Nucleus accumbens (tissue), 56 donors: ENCODE measurements at places on chromosomes 7 and 10.

DNA sequence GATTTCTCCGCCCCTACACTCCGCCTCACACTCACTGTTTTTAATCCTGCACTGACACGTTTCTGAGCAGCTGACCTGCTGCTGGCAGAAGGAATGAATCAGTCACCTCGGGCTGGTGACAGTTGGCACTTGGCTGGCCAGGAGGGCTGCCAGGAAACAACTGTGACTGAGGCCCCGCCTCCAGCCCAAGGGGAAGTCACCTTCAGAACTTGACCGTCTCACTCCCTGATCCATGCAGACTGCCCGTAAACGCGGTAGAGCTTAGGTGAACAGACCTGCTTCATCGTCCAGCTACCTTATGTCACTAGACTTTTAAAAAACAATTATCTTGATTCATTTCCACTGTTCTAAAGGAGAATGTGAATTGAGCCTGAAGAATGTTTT lies 107.5 kb downstream of the DOCK1 start:
- no peak for DNase-seq

DNA sequence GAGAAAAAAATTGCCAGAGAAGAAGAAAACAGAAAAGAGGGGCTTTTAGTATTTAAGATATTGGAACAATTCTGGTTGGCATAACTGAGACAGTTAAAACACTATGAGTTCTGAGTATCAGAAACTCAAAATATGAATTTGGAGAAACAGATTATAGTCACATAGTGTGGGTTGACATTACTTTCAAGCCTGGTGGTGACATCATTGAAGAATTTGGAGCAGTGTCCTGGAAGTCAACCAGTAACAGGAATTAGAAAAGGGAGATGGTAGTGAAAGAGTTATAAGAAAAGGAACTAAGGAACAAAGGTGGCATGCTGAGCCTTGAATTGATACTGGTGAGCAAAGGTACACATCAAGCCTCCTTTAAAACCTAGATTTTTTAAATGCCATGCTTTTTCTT lies 88.2 kb downstream of the ZNF438 start:
- no peak for DNase-seq

DNA sequence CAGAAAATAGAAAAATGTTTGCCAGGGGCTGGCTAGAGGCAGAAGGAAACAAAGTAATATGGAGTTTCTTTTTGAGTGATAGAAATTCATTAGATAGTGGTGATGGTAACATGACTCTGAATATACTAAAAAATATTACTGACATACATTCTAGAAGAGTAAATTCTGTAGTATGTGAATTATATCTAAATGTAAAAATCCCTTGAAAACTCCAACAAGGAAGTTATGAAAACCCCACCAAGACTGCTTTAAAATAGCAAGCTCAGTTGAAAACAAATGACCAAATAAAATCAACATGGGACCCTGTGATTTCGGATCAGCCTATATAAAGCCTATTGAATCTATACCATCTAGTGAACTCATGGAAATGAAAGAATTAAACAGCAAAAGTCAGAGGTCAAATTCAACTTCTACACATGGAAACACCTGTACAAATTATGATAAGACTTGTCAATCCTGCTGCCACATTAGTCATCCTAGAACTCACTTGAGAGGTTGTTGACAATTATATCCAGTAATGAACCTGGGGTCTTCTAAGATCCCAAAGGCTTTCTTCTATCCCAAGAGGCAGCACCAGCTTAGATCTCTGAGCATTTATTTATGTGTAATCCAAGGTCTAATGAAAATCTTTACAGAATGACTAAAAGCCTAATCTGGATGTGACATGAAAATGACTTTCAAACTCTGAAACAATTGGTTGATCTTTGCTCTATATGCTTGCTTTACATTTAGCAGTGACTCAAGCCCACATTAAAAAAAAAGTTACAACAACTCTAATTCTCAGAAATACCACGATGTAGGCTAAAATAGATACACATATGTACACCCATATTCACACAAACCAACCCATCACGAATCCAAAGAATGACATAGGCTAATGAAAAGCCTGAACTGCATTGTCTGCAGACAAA lies 59.3 kb downstream of the OSBPL3 start:
- DNase-seq = no peak

GRCh38 chr10:123995082-123995460 lies 98.3 kb downstream of the CHST15 start:
- DNase-seq = no peak

- no peak for DNase-seq
These were observed 403.7 kb upstream of the ZMIZ1 start for GRCh38 chr10:78664929-78665553.

- DNase-seq = no peak
These were observed 401.7 kb downstream of the EXOC4 start for GRCh38 chr7:133654547-133654946.

DNA sequence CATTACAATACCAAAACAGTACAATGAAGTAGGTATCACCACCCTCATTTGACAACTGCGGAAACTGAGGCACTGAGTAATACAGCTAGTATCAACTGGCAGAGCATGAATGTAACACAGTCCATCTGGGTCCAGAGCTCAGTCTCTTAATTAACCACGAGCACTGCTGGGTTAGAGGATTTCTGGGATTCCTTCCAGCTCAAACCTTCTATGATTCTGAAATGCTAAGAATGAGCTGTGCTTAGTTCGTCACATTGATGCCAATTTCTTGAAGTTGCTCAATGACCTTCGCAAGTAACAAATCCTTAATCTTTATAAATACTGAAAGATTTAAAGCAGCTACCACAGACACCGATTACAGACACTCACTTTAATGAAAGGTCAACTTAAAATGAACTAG lies 62.5 kb downstream of the SGMS1 start:
- DNase-seq = no peak

GRCh38 chr7:2812114-2812487 lies 32.0 kb downstream of the GNA12 start:
- DNase-seq = no peak

GRCh38 chr7:34759477-34760125 lies 101.6 kb downstream of the NPSR1 start:
- DNase-seq = peak; percentile 8

GRCh38 chr7:129902788-129903422 lies 49.9 kb downstream of the UBE2H start:
- no peak for DNase-seq

DNA sequence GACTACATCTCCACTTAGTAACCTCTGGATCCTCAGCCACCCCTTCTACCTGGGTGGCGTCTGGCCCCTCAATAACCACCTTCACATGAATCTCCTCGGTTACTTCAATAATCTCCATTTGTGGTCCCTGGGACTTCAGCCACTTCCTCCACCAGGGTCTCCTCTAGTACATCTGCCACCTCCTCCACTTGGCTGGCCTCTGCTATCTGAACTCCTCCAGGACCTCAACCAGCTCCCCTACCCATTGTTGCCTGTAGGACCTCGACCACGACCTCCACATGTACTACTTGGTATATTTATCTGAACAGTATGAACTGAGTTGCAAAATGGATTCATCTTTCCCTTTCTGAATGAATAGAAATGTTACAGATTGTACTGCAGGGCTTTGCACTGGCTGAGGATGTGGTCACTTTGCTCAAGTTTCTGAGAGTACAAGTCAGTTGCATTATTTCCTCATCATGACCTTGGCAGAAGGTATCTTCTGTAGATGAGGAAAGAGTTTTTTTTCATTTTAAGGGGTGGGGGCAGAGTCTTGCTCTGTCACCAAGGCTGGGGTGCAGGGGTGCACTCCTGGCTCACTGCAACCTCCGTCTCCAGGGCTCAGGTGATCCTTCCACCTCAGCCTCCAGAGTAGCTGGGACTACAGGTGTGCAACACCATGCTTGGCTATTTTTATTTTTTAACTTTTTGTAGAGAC lies 36.0 kb downstream of the MAT1A start:
- no peak for DNase-seq

- no peak for DNase-seq
These were observed 598 bp downstream of the VIPR2 start for GRCh38 chr7:159143780-159144757.

DNA sequence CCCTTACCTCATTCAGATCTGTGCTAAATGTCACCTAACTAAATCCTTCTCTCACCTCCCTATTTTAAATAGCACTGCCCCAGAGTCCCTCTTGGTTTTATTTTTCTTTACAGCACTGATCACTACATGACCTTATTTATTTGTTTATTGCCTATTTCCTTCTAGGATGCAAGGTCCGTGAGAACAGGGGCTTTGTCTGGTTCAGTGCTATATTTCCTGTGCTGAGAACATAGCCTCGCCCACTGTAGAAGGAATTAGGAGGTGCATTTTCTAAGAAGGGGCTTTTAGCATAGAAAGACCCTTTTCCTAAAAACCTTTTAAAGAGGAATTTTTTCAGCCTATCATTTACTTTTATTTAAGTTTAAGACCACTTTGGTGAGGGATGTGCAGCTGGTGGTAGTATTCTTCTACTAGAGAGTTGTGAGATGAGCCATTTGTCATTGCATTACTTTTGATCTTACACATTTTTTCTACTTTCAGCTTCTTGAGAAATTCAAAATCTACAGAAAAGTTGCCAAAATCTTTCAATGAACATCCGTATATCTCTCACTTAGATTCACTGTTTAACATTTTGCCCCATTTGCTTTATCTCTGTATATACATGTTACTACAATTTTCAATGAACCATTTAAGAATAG lies 13.5 kb upstream of the PCGF5 start:
- DNase-seq = no peak

DNA sequence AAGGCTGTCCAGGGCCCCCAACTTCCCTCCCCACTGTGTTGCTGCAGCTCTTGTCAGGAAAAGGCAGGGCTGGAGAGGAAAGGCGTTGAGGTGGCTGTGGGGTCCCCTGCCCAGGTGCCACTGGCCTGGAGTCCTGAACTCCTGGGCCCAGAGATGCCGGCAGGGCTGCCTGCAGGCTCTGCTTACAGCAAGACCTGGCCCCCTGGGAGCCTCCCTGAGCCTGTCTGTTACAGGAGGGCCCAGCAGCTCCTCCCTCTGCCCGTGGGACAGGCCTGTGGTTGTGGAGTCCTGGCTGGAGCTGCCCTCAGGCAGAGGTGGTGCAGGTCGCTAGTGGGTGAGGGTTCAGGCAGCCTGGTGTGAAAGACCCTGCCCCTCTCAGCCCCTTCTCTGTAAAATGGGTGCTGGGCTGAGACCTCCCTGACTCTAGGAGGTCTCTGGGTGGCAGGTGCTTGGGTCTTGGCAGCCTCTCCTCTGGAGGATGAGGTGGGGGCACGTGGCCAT lies 9.9 kb downstream of the ANTXRL start:
- no peak for DNase-seq

DNA sequence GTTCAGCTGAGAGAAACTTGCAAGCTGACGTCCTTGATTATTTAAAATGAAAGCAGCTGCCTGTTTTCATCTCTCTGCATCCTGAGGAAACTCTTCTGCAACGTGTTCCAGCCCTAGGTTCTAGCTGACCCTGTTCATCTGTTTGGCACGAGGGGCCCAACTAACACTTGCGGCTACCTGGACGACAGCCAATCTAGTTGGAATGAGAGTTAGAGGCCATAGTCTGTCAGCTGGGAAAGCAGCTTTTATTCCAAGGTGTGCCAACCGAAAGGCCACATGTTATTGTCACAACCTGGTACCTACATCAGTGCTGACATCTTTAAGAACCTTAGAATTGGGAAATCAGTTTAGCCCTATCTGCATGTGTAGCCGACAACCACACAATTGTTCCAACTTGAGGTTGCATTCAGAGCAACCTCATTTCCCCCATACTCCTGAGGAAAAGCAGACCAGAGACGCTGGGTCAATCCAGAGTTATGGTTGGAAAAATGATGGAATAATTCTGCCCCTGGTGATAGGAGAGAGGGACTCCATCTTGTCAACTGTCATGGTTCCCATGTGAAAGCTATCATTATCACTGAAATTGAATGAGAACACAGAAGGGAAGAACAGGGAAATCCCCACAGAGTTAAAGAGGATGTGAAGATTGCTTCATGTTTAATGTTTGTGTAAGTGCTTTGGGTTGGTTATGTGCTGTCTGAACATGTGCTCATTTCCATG lies 121.6 kb downstream of the EGFR start:
- DNase-seq = no peak

DNA sequence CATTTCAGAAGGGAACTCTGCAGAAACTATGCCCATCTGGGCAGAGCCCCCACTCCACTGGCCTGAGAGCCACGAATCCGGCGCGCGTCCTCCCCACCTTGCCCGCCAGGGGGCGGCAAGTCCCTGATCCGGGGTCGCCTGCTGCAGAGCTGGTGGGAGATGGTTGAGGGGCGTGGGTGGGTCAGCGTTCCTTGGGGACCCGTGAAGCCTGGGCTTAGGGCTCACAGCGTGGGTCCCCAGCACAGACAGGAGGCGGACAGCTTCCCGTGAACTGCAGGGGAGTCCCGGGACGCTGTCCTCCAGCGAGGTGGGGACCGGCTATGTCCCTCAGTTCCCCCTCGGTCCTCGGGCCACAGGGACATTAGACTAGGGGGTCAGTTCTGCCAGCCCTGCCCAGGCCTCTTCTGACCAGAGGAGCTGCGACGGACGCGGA lies 585 bp upstream of the POP7 start:
- DNase-seq = peak; percentile 59

GRCh38 chr7:40746841-40747556 lies 612.2 kb downstream of the SUGCT start:
- DNase-seq = no peak

- DNase-seq = no peak
These were observed 157.9 kb upstream of the INSYN2A start for GRCh38 chr10:127354255-127354654.

DNA sequence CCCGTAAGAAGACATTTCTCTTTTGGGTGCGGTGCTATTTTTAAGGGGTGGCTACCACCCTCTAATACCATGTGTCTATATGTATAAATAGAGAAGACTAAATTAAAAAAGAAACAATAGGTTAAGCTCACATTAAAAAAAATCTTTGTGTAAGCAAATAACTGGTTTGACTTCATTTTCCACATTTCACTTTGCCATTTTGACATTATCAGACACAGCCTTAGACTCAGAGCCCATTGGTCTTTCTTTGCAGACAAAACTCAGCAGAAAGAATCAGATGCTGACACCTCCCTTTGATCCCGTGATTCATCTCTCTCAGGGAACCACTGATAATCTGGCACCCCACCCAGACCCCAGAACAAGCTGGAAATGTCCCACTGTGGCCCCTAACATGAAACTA lies 74.5 kb downstream of the EMX2 start:
- no peak for DNase-seq

- no peak for DNase-seq
These were observed 626.0 kb downstream of the ACTR3B start for GRCh38 chr7:153385502-153385901.

- DNase-seq = no peak
These were observed 320.3 kb downstream of the WDR37 start for GRCh38 chr10:1376384-1376945.

- no peak for DNase-seq
These were observed 180.5 kb upstream of the PRSS58 start for GRCh38 chr7:142438235-142438922.

GRCh38 chr10:130403153-130404075 lies 267.2 kb downstream of the GLRX3 start:
- DNase-seq = no peak

DNA sequence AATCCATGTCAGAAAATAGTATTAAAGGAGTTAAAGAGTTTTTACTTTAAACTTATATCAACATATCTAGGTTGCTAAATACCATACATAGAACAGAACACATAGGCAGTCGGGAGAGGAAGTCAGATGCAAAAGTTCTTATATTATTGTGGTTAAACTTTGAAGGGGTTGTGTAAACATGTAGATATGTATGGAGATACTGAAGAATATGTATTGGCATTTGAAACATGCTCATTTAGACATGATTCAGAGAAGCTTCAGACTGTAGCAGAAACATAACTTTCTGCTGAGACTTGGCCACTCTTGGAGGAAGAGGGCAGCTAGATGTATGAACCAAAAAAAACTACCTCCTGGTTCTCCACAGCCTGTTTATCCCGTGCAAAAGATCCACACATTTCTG lies 103.5 kb upstream of the FERD3L start:
- DNase-seq = no peak

- no peak for DNase-seq
These were observed 145.5 kb upstream of the AGR3 start for GRCh38 chr7:17027143-17027788.
